ENCODE measurements at places on chromosomes 5 and 9.

DNA sequence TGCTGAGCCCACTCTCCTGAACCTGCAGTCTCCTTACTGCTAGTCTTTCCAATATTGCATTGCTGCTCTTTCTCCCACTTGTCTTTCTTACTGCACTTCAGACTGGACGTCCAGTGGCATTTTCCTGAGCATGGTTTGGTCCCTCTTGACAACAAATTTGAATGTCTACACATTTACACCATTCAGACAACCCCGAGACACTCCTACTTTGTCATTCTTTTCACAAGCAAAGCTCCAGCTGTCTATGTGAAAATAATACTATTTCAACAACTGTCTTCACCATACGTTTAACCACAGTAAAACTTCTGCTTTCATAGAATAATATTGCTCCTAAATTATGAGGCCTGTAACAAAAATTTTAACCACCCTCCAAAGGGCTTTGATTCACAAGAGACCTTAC lies 10.4 kb upstream of the APTX start:
- no peak for DNase-seq

GRCh38 chr9:82882138-82882537 lies 180.8 kb downstream of the RASEF start:
- no peak for DNase-seq

GRCh38 chr5:89303033-89303480 lies 420.1 kb upstream of the MEF2C start:
- no peak for DNase-seq

DNA sequence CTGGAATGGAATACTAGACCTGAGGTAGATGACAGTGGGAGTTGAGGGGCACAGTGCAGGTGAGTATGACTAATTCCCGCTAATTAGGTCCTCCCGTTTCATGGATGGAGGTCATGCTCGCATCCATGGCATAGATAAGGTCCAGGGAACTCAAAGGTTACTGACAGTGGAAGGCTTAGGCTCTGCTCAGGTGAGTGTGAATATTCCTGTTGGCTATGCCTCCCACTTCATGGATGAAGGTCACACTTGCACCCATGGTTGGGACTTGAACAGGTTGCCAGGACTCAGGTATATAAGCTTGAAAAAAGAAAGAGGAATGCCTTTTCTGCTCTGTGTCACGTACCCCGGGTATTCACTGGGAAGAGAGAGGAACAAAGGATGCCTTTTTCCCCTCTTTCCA lies 19.8 kb upstream of the UNC13B start:
- no peak for DNase-seq

DNA sequence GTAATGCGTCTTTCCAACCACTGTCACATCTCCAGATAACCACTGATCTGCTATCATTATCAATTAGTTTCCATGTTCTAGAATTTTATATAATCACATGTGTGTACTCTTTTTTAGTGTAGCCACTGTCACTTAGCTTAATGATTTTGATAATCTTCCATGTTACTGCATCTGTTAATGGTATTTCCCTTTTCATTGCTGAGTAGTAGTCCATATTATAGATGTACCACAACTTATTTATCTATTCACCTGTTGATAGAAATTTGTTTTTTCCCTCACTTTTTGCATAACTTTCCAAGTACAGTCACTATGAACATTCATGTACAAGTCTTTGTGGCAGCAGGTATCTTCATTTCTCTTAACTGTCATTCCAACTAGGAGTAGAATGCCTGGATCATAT lies 30.3 kb upstream of the RPS23 start:
- DNase-seq, result no peak

DNA sequence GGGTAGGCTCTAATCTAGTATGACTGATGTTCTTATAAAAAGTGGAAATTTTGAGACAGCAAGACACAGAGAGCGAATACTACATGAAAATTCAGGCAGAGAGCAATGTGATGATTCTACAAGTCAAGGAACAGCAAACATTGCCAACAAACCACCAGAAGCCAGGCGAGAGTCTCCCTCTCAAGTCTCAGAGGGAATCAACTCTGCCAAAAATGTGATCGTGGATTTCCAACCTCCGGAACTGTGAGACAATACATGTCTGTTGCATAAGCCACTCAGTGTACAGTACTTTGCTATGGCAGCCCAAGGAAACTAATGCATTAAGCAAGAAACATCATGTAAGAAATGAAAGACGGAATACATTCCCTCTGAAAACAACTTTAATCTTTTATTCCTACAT lies 52.1 kb upstream of the CCNG1 start:
- no peak for DNase-seq

- no peak for DNase-seq
Observed at GRCh38 chr5:83199126-83199525, 121.8 kb downstream of the XRCC4 start.

- DNase-seq, result no peak
Observed at GRCh38 chr5:171162596-171162995, 146.5 kb upstream of the TLX3 start.

DNA sequence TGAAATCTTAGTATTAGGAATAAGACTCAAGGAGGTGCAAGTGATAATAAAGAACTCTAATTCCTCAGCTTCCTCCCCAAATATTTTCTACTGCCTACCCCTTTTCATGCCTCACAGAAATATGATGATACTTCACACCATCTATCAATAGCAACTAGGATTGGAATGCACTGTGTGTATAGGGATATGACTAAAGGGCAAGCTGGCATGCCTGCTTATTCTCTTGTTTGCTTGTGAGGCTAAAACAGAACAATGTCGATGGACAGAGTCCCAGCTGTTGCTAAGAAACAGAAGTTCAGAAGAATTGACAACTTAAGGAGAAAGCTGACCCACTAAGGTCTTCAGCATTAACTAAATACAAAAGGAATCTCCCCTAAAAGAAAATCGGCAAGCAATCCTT lies 9.7 kb upstream of the CHD1 start:
- DNase-seq, result no peak

DNA sequence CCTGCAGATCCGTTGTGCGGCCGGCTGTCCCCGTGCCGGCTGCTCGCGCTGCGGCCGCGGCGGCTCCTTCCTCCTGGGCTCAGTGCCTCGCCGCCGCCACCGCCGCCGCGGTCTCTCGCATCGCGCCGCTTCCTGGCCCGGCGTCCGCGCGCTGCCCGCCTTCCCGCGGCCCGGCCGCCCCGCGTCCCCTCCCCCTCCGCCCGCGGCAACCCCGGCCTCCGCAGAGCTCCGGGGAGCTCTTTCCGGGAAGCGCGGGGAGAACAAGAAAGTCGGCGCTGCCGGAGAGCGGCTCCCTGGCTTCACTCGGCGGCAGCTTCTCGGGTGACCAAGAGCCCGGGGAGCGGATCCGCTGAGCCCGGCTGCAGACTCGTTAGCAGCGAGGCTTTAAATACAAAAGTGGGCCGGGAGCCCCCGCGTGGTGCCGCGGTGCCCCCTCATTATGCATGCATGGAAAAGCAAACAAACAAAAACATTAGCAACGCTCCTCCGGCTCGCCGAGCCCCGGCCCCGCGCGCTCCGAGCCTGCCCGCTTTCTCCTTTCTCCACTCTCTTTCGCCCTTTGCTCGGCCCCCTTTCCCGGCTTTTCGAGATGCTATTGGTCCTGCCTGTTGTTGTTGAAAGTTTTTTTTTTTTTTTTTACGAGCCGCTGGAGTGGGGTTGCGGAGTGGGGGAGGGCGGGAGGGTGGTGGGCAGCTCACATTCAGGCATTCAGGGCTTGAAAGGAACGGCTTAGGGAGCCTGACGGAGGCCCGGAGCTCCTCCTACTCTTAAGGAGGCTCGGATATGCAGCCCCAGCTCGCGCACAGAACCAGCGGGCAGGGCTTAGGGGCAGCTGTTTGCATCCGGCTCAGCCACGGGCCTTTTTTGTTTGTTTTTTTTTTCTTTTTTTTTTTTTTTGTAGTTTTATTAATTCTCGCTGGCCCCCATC lies at the start of gene GAS1:
GAS1 (minus strand) TSS at position 361 of the 928 bp plus-strand sequence. CDS start 727 bp downstream, outside the sequence.
- peak; percentile 96 for DNase-seq

- DNase-seq, result no peak
Observed at GRCh38 chr5:58927181-58927580, 344.3 kb downstream of the RAB3C start.

DNA sequence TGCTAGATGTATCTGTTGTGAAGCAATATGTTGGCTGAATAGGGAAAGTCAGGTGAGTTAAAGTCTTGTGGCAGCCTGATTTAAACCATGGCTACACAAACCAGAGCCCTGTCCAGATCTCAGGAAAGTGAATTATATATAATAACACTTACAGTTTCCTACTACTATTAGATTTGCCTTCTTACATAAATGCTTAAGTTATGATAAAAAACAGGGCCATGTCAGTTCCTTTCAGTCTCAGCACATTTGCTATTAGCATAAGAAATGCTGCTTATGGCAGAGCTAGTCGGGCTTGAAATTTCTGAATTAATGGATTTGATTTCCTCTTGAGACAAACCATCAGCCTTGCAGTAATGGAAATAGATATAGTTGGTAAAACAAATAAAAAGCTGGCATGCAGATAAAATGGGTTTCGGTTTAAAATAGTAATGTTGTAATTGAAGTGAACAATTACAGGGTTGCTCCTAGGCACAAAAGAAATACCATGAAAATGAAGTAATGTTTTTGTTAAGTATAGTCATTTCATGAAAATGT lies 664.2 kb upstream of the ZNF608 start:
- peak; percentile 20 for DNase-seq

DNA sequence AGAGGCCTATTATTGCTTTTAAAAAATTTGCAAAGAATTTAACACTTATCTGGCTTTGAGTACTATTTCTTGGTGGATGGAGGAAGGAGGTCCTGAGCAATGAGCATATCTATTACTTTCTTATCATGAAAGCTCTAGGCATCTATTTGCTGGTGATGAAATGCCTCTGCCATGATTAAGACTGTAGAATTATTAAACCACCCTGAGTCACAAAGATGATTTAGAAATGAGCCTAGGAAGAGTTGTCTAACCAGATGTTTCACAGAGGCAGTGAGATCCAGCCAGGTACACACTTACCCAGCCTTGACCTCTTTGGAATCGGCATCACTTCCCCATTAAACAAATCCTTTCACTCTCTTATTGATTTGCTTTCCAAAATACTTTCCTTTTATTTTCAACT lies 304.4 kb upstream of the KIF2A start:
- no peak for DNase-seq

- DNase-seq, result no peak
Observed at GRCh38 chr9:133572821-133573361, 36.3 kb downstream of the FAM163B start.

DNA sequence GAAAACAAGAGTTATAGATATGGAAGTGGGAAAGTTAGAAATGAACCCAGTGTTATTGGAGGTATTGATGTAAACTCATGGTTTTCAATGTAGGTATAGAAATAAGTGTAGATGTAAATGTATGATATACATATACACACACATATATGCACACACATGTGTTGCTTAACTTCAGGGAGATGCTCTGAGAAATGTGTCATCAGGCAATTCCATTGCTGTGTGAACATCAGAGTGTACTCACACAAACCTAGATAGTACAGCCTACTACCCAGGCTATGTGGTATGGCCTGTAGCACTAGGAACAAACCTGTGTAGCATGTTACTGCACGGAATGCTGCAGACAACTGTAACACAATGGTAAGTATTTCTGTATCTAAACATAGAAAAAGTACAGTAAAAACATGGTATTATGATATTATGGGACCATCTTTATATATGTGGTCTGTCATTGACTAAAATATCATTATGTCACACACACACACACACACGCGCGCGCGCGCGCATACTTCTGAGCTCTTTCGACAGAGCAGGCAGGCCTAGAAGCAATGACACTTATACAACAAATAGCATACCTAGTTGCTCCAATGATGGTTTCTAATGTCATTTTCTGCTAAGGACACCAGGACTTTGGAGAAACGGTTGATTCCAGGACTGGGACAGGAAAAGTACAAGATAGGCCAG lies 86.6 kb downstream of the MACROH2A1 start:
- no peak for DNase-seq

DNA sequence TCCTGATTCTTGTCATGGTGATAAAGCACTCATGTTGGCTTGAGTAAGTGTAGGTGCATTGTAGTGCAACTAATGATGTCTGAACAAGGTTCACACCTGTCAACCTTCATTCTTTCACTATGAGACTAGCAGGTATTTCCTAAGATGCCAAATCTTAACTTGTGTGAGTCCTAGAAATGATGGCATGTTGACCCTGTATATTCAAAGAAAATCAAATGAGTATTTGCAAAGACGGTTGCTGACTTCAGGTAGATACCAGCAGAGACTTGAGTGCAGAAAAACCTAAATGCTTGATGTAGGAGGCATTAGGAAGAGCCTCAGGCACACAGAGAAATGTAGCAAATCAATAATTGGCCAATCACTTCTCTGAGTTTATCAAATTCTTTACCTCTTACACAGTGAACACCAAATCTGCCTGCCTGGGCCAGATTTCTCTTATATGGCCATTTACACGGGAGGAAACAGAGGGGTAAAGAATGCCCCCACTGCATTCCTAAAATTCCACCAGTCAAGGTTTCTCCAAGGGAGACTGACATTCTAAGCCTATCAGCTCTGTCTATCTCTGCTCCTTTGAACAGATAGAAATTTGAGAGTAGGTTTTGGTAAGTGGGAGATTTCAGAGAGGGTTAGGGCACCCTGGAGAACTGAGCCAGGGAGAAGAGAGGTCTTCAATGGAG lies 488.6 kb upstream of the WWC1 start:
- peak; percentile 76 for DNase-seq

DNA sequence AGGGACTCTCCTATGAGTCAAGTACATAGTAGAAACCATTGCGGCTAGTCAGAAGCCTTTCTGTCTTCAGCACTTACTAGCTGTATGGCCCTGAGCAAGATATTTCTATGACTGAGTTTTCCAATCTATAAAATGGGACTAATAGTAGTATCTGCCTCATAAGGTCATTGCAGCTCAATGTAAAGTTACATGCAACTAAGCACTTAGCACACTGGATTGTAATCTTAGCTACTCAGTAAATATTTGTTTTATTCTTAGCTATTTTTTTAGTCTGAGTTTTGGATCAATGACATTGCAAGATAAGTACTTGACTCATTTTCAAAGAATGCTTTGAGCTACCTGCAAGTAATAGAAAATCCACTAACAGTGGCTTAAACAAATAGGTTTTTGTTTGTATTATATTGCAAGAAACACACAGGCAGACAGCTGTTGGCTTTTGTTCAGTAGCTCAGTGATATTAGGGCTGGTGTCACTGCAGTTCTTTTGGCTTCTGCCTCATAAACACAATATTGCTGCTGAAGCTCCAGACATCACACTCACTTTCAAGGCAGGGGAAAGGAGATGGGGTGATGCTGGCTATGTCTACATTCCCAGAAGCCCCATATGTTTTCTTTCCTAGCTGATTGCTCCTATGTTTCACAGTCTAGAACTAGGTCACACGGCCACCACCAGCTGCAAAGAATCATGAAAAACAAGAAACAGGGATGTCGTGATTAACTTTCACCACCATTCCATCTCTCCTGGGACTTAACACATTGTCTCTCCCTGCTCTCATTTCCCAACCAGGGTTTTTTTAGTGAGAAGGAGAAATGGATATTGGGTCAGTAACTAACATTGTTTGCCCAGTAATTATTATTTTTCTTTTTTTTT lies 26.9 kb upstream of the FAT2 start:
- no peak for DNase-seq
